ENCODE measurements at places on chromosomes 7 and 10.

GRCh38 chr10:33509231-33509831, 174.9 kb upstream of the NRP1 start:
- ATAC-seq = peak; percentile 27

DNA sequence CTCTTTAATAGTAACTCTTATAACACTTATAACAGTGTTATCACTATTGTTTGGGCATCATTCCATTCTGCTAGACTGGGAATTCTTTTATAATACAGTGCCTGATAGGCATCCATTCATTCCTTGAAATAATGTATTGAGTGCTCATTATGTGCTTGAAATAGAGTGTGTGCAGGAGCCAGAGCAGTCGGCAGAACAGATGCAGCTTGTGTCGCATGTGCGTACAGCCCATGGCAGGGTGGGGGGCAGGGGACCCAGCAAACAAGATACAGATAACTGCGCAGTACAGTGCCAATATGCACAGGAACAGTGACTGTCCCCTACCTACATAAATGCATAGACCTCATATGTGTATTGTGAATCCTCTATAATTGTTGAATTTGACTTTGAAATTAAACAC, 99.3 kb downstream of the KAT6B start:
- ATAC-seq = no peak

- no peak for ATAC-seq
Observed at GRCh38 chr10:24622781-24623301, 100.8 kb downstream of the ARHGAP21 start.

DNA sequence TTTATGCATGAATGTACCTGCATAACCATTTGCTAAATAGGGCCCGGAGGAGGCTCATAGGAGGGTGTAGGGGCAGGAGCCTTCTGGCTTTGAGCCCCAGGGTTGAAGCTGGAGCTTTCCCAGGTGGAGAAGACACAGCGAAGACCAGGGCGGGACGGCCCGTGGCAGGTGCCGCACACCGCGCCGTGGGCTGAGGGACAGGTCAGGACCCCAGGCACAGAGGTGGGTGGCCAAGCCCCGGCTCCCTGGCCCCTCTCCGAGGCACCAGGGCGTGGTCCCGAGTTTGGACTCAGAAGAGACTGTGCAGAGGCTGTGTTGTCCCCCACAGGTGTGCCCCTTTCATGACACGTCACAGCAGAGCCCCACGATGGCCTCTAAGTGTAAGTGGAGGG, 56.5 kb downstream of the PWWP2B start:
- ATAC-seq = peak; percentile 11

- no peak for ATAC-seq
Observed at GRCh38 chr7:36045830-36046341, 107.2 kb upstream of the EEPD1 start.
